Caco-2 (cell line): ENCODE measurements at places on chromosomes 3 and 15. TPM values are rescaled to one million over a fixed set of nuclear protein-coding genes. Genes with fewer than 3 reads are reported as not detected.

- no peak for DNase-seq
Observed at GRCh38 chr15:39192351-39192750, 388.5 kb upstream of the THBS1 start.

DNA sequence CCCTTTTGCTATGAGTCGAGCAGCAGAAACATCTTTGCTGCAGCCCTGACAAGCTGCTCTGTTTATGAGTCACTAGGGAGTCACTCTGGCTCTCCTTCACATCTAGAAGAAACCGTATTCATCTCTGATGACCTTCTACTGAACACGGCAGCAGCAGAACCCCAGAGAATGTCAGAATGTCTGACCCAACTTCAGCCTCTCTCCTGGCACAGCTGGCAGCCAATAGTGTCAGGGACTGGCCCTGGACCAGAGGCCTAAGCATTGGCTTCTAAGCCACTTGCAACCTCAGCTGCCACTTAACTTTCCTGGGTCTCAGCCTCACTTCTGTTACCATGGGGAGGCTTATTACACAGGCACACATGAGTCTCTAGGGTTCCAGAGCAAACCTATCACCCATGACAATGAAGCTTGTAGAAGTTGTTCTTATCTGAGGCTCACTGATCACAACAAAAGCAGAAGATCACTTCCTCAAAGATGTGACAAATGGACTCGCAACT, 184.1 kb upstream of the TLE3 start:
- DNase-seq = no peak

DNA sequence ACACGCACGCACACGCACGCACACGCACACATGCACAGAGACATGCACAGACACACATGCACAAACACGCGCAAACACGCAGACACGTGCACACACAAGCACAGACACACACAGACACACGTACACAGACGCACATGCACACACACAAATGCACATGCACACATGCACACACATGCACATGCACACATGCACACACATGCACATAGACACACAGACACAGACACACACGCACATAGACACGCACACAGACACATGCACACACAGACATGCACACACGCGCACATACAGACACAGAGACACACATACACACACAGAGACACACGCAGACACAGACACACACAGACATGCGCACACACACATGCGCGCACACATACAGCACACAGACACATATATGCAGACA, 26.4 kb upstream of the PIGZ start:
- peak; percentile 15 for DNase-seq

DNA sequence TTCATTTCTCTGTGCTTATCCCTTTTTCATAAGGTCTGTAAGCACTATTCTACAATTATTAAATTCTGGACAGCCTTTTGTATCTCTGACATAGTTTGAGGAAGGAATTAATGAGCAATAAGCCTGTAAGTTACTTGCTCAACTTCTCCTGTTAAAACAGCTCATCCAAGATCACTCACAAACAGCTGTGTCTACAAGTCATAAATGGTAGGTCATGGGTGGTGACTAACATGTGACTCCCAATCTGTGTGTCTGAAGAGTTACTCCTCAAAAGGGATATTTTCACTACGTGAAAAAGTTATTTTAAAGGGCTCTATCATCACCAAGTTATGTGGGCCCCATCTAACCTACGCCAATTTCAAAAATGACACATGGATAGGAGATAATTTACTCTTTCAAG, 145.2 kb upstream of the CBLB start:
- DNase-seq = peak; percentile 57

GRCh38 chr3:159830523-159831154, 158.0 kb upstream of the IL12A start:
- DNase-seq = no peak

GRCh38 chr3:23052620-23053019, 150.5 kb upstream of the UBE2E2 start:
- DNase-seq = no peak

GRCh38 chr3:139836698-139837464, 98.1 kb upstream of the CLSTN2 start:
- no peak for DNase-seq

DNA sequence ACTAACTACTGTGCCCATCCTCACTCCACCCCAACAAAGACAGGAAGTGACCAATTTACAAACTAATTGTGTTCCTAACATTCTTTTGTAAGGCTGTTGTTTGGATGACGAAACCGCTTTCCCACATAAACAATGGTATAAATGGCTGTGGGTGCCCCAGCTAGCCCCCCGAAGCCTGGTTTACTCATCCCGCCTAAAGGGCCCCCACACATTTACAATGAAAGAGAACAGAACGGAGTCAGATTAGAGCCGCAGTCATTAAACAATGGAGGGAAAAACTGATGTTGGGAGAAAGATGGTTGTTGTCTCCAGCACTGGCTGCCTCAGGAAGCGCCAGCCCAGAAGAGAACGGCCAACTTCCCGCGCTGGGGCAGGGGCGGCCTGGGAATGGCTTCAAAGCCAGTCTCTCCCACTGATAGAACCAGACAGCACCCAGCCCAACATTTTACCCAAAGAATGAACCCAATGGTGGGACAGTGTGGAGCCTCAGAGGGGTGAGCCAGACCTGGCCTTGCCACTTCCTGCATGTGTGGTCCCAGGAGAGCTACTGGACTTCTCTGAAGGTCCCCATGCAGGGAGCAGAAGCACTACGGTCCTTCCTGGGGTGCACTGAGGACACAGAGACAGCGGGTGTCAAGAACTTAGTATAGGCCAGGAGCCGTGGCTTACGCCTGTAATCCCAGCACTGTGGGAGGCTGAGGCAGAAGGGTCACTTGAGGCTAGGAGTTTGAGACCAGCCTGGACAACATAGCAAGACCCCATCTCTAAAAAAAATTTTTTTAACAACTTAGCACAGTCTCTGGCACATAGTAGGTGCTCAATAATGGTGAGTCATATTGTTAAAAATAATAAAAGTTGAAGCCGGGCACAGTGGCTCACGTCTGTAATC, 75.8 kb upstream of the GATA2 start:
- DNase-seq = no peak

- no peak for DNase-seq
Observed at GRCh38 chr3:99957151-99957796, 139.6 kb downstream of the CMSS1 start.

DNA sequence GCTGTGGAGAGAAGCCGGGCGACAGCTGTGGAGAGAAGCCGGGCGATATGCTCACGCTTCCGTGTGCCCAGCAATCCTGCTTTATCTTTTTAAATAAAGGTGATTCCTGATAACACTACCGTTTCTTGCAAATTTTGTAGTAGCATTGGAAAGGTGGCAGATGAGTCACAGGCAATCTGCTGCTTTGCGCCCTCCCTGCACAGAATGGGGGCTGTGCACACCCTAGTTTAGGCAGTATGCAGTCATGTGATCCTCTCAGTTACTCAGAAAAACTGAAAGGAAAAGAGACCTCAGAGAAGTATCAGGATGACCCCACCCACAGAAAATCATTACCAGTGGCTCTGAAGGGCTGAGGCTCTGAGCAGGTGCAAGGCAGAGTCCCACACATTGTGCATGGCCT, 24.9 kb upstream of the TMCC1 start:
- no peak for DNase-seq

DNA sequence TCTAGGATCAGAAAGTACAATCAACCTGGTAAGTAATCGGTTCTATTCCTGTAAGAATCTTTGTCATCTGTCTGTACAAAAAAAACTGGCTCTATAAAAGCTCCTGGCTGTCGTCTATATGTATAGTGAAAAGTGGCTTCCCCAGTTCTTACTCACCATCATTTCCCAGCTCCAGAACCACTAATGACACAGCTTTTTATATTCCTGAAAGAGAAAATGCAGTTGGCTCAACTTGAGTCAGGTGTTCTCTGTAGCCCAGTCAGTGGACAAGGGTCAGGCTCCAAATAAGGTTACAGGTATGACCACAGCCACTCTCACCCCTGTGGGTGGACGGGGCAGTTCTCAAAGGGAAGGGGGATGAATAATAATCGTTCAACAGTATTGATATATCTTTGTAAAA, 85.1 kb downstream of the AP4E1 start:
- no peak for DNase-seq

DNA sequence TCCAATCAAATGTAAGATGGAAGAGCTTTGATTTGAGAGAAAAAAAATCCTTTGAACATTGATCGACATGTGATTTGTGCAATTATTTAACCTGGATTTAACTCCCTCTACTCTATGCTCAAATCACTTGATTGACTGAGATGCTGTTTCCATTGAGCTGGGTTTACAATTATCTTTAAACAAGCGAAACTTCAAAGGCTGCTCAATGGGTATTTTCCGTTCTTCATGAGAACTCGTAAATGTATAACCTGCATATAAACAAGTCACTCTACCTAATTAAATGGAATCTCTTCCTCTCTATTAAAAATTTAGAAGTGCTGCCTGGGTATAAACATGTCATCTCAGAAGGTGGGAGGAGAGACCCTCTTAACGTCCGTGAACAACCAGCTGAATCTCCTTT, 71.9 kb downstream of the ANXA2 start:
- DNase-seq = no peak

DNA sequence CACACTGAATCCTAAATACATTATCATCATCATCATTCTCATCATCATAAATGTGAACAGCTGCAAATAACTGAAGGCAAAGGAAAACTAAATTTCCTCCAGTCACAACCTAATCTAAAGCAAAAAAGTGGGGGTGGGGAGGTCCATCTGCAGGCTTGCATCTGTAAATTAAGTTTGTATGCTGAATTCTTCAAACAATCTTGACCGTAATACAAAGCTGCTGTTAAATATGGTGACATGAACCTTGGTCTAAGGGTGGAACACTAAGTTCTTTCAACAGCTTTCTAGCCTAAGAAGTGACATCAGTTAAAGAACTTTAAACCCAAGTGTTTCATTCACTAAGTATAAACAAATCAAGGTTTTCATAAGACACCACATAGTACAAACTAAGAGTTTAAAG, 4.3 kb downstream of the LRRFIP2 start:
- no peak for DNase-seq

The CLRN1 gene
- not detected in 2 replicates for total RNA-seq

The IMPG2 gene
- 0.07 TPM in 1 of 2 replicates, not detected in the other for total RNA-seq
